ENCODE measurements at places on chromosomes 13 and 19.

- no peak for DNase-seq
Measured at GRCh38 chr13:73844986-73845385, 289.2 kb downstream of the KLF12 start.

GRCh38 chr19:2703691-2704216, 1.3 kb upstream of the GNG7 start:
- DNase-seq: no peak

DNA sequence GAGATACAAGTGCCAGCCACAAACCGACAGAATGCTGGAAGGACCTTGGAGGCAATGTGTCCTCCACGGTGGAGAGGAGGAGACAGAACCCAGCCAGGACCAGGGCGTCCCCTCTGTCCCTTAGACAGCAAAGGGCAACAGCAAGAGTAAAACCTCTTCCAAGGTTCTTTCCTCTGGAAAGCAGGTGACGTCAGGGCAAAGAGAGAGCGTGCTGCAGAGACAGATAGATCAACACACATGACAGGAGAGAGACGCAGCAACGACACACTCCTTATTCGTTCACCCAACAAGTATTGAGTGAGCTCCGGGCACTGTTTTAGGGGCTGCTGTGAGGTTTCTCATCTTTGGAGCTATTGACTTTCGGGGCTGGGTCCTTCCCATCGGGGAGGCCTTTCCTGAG, 1.3 kb upstream of the GALP start:
- DNase-seq: no peak

DNA sequence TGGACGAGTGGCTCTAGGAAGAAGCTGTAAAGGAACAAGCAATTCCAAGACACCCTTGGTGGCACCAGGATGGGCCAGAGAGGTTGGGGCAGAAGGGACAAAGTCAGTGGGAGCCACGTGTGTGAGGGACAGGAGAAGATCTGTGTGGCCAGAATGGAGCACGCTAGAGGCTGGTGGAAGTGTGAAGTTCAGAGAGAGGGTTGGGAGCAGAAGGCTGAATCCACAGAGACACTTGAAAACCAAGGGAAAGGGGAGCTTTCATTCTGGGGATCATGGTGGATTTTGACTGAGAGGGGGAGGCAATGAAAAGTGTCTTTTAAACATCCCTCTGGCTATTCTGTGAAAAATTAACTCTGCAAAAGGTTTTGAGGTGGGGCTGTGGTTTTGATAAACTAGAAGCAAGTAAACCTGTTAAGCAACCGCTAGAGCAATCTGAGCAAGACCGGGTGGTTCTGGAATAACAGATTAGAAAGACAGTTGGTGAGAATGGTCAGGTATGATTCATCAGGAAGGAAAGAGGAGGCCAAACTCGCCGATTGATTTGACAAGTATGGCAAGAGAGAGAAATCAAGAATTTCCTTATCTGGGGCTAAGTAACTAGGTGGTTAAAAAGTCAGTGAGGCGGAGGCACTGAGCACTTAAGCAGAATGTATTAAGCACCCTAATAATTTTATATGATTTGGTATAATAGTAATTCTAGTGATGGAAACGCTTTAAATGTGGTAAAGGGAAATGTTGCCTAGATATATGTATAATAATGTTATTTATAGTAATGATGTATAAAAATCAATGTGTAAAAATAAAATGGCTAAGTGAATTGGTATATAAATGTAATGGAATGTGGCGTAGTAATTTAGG, 140.0 kb downstream of the MYO16 start:
- DNase-seq: no peak

- no peak for DNase-seq
Measured at GRCh38 chr13:93951108-93951507, 528.4 kb downstream of the DCT start.

DNA sequence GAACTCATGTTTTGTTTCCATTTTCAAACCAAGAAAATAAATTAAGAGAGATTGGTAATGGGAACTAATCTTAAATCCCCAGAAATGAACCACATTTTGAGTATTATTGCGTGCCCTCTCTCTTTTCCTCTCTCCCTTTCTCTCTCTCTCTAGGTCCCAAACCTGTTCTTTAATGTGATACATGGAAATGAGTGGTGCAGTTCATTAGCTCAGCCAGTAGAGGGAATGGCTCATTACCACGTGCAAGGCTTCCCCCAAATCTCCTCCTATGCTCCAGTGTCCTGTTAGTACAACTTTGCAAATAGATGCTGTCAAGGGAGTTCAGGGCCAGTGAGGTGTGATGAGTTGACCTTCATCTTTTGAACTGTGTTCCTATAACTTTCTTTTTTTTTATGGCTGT, 178.4 kb downstream of the FGF9 start:
- no peak for DNase-seq

DNA sequence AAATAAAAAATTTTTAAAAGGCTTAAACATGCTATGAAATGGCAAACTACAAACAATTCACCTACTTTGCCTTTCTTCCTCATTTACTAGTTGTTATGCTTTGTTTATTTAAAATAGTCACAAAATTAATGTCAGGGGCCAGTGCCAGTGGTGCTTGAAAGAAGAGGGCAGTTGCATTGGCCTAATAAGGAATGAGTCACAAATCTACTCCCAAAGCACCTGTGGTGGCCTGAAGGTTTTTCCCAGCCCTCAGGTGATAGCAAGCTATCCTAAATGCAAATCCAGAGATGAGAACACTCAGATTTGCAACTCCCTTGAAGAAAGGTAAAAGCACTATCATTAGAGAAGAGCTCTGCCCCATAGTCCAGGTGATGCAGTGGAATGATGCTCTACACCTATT, 103.6 kb downstream of the MBNL2 start:
- DNase-seq: no peak

DNA sequence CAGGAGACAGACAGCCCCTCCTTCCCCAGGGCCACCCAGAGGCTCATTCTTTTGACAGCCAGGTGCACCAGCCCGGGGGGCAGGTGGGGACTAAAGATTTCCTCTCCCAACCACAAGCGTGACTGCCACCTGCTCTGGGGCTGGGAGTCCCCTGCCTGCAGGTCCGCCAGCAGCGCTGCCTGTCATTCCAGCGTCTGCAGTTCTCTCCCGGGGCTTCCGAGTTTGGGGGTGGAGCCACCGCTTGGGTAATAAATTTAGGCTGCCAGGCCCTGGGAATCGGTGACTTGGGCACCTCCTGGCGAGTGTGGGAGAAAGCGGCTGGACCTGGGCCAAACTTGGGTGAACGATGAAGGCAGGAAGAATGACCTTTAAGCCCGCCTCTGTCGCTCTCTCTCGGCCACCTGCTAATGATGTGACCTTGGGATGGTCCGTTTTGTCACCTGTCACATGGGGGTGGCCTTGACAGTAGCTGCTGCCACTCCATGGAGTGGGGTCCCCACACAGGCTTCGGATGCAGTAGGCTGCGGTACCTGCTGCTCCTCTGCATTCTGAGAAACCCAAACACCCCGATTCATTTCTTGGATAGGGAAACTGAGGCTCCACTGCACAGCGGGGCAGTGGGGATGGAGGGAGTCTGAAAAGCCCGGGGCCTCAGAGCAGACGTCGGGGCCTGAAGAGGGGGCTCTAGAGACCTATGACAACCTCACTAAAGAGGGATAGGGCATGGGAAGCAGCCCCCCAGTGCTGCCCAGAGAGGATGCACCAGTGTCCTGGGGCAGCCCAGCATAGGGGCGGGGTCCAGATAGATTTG, 12.8 kb downstream of the FUT6 start:
- no peak for DNase-seq

DNA sequence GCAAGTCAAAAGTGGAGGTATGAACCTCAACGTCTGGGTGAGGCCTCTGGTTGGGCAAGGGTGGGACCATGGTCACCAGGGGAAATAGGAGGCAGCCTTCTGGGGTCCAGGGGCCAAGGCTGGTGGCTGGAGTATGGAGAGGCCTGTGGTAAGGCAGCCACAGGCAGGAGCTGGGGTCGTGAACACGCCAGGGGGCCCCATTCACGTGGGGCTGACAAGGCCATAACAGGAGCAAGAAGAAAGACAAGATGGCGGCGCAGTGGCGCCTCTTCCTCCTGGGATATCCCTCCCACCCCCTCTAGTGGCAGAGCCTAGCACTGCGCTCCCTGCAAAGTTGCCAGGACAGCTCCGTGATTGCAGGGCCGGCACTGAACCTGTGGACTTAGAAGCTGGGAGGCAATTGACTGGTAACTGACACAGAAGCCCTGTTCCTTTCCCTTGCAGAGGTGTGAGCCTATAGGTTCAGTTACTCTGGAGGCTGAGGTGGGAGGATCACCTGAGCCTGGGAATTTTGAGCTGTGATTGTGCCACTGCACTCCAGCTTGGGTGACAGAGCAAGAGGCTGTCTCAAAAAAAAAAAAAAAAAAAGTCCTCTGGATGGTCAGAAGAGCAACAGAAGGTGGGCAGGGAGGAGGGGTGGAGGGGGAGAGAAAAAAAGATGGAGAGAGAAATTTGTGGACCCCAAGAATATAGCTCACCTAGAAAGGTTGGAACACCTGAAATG, 19.7 kb upstream of the EDDM13 start:
- DNase-seq: peak; percentile 90

GRCh38 chr13:51559946-51560735, 24.1 kb upstream of the WDFY2 start:
- no peak for DNase-seq

DNA sequence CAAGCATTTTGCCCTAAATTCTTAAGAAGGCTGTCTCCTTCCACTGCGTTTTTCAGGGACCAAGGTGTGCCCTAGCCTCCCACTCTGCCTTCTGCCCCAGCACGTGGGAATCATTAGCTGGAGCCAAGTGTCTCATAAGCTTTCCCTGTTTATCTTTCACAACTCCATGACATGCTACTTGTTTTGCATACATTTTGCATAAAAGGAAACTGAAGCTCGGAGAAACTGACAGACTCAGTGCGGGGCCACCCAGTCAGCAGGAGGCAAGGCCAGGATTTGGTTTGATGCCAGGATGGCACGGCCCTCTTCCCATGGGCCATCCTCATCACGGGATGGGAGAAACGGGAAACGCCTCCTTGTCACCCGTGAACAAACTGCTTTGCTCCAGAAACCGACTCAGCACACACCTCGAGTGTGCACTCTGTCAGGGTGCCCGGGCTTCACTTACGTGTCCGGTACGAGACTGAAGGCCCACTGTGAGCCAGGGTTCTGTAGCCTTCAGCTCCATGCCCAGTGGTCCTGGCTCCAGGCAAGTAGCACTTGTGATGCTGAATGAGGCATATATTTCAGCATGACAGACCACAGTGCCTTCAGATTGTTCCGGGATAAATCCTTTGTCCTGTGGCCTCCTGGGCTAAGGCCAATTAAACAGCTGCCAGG, 9.6 kb downstream of the CEBPA start:
- DNase-seq: no peak

DNA sequence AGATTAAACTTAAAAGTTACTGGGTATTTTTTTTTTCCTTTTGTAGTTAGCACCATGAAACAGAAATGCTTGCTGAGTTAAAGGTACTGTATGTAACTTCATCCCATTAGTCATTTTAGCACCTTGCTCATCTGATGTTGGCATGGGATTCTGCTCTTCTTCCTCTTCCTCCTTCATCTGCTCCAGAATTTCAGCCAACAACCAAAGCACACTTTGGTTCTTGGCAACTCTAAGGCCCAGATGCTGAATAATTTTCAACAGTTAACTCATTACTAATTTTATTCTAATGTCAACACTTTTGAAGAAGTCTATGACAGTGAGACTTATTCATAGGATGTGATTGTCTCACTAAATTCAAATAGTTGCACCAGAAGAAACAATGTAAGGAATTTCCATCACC, 359.2 kb downstream of the KCTD12 start:
- no peak for DNase-seq

- DNase-seq: no peak
Measured at GRCh38 chr13:103514619-103515018, 448.4 kb upstream of the SLC10A2 start.

- DNase-seq: no peak
Measured at GRCh38 chr19:2375353-2376121, 15.5 kb downstream of the TMPRSS9 start.

DNA sequence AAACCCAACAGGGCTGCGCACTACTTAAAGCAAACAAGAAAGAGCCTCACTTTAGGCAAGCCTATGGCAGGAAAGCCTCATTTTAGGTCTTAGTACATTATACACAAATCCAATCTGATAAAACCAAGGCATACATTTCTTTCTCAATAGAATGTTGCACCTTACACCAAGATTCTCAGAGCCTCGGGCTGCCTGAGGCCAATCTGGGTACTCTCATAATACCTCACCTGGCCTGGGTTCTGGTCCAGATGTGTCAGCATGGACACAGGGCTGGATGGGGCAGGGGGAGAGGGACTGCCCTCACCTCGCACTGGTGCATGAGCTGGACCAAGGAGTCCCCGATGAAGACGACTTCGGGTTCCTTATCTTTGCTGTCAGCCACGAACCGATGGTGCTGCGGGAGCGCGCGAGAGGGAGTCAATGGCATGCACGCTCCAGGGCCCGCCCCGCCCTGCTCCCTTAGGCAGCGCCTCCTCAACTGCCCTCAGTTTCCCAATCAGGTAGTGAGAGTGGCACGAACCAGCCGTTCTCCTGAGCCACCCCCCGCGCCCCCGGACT, at the start of gene PRR19:
Gene PRR19 (plus strand): TSS at position 487 of the 558 bp plus-strand sequence. CDS start 7,453 bp downstream, outside the sequence.
- no peak for DNase-seq

GRCh38 chr19:6039566-6040225, 61.8 kb upstream of the RANBP3 start:
- no peak for DNase-seq

DNA sequence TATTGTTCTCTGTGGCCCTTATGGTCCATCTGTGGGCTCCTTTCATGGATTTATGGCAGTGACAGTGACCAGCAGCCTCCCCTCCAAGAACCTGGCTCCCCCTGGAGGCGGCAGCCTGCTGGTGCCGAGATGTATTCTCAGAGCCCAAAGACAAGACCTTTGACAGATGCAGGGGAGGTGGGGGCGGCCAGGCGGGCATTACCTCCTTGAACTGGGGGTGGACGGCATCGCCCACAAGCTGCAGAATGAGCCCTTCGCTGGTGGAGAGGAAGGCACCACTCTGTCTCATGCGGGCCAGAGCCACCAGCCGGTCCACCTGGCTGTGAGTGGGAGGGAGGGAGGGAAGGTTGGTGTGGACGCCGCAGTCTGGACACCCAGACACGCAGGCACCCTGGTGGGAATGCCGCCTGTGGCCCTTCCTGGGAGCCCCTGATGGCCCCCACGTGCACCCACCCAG, 6.6 kb downstream of the ISOC2 start:
- DNase-seq: no peak

- DNase-seq: no peak
Measured at GRCh38 chr13:30796631-30797601, 61.6 kb downstream of the ALOX5AP start.

DNA sequence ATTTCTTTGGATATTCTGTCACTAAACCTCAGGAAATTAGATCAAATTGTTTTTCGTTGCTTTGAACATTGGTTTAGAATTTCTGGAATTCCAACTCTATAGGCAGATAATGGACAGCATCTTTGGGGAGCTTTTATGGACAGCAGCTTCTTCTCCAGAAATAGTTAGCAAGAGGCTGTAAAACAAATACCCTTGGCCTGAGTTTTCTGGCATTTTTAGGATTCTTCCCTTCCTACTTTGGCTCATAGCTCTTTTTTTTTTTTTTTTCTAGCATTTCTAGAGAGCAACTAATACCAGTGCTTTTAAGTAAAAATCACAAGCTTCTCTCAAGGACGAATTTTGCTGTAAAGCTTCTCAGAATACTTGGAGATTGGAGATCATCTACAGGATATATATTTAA, 169.8 kb upstream of the SPRY2 start:
- no peak for DNase-seq

All from stimulated activated effector memory CD8-positive, alpha-beta T cell treated with anti-CD3 and anti-CD28 coated beads, Interleukin-12 subunit alpha, Interleukin-12 subunit beta, amount 100 ng/mL, for 72 hours (primary cell).